Bronchial epithelial cell (primary cell): ENCODE measurements at places on chromosomes 2 and 18.
A peak's percentile ranks its signal among the peaks of the same experiment; 100 is the strongest.

DNA sequence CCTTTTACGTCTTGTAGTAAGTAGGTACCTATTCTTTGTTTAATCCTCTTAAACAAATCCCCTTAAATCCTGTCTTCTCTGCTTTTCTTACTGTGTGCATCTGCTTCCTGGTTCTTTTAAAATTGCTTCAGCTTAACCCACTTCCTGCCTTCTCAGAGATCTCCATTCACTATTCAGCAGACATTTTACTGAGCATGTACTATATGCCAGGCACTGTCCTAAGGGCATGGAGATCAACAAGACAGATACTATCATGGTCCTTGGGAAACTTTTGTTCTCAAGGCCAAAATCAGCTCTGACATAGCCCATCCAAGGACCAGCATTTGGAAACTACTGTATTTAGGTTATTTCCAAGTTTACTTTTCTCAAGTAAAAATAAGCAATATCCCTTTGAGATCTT is 227.5 kb downstream of the TPGS2 start:
- DNase-seq = no peak

GRCh38 chr2:15751477-15751876 is 159.8 kb downstream of the DDX1 start:
- DNase-seq = no peak

DNA sequence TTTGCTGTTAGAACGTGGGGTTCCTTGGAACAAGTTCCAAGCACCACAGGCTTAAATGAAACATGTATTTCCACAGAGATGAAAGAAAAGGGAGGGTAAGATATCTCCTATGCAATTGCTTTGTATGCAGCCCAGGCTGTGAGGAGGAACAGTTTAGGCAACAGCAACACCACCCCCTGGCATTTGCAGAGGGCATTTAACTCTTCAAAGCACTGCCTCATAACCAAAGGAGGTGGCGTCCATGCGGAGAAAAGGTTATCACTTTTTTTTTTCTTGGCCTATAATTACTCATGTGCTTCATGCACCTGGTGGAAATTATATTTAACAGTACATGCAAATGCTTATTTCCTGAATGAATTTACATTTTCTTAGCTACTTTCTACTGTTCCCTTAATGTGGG is 286.0 kb downstream of the LPIN1 start:
- no peak for DNase-seq

GRCh38 chr2:57575700-57576268 is 470.8 kb upstream of the VRK2 start:
- peak; percentile 13 for DNase-seq

- no peak for DNase-seq
Observed at GRCh38 chr2:241988146-241988545, 118.6 kb downstream of the RTP5 start.

DNA sequence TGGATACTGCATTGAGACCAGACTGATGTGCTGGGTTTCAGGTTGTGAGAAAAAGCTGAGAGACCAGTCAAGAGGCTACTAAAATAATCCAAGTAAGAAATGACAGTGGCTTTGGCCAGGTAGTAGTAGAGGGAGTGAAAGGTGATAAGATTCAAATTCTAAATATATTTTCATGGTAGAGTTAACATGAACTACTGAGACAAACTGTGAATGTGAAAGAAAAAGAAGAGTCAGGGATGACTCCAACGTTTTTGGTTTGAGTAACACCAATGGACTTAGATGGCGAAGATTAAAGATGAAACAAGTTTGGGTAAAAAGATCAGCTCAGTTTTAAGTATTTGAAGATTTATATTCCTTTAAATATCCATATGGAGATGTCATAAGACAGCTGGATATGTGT is 209.4 kb downstream of the ZEB2 start:
- DNase-seq = no peak

- peak; percentile 92 for DNase-seq
Observed at GRCh38 chr2:161063157-161063945, 96.9 kb upstream of the TANK start.
